ENCODE measurements at places on chromosomes 1 and 21. TPM values are rescaled to one million over a fixed set of nuclear protein-coding genes. Genes with fewer than 3 reads are reported as not detected.

DNA sequence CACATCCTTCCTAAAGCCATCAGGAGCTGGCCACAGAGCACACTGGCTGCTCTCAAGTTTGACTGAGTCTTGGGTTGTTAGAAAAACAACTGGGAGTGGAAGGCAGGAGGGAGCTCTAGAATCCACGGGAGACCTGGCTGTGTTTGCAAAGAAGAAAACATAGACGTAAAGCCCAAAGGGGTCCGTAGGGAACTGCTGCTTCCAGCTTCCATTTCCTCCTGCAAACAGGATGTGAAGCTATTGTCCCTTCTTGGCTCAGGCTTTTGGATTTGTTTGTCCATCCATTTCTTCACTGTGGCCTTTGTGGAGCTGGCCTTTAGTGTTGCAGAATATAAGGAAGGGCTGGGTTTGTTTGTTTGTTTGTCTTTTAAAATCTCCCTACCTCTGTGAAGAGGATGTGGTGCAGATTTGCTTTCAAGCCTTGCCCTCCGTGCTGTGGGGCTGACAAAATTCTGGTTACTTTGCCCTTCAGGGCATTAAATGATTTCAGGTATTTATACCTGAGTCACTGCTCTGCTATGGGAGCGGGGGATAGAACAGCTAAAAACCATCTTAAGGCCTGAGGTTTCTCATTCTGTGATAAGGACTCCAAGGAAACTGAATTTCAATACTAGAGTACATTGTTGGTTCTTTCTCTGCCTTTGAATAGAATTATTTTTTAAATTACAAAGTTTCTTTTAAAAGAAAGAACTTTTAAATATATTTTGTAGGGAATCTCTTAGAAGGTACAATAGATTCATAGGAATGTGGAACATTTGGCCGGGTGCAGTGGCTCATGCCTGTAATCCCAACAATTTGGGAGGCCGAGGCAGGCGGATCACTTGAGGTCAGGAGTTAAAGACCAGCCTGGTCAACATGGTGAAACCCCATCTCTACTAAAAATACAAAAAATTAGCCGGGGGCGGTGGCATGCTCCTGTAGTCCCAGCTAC lies 74.3 kb downstream of the MPZL1 start:
- no peaks in the 10 kb centered on the region for H3K36me3 ChIP-seq
- no peak overlapping the region for H3K4me3 ChIP-seq
- DNase-seq: no peak
- H3K4me1 ChIP-seq: no peaks in the 10 kb centered on the region

The PTPRC gene
- 974 TPM for total RNA-seq

The TEX38 gene
- not detected for total RNA-seq

DNA sequence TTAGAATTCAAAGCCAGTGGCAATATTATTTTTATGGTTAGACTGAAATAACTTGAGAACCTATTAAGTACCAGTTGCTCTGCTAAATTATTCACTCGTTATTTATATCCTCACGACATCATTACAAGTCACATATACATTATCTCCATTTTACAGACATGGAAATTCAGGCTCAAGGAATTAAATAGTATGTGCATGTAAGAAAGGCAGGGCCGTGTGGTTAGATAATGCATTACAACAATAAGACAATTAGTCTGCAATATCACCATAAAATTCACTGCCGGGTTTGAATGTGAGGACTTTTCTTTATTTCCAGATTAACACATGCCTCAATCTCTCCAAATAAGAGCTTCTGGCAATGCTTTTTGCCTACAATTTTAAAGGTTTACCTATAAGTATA lies 523.4 kb downstream of the PTBP2 start:
- no peaks in the 10 kb centered on the region for H3K27me3 ChIP-seq
- no peak for DNase-seq
- no peak overlapping the region for H3K4me3 ChIP-seq
- H3K27ac ChIP-seq: no peak overlapping the region
- H3K36me3 ChIP-seq: no peaks in the 10 kb centered on the region
- H3K4me1 ChIP-seq: no peaks in the 10 kb centered on the region

DNA sequence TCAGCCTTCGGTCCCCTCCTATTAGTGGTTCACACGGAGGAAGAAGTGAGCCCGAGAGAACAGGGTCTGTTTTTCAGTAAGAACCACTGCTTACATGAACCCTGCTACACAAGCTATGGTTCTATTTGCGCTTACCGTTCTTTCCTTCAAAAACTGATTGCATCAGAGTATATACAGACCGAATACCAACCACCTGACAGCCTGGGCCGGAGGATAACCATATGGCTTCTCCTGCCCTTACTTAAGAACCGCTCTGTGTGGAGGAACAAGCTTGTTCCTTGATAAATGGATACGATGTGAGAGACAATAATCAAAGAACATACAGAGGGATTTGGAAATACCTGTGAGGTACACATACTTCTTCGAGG lies 1.1 kb upstream of the KCNT2 start:
- H3K4me1 ChIP-seq: no peaks in the 10 kb centered on the region
- H3K4me3 ChIP-seq: no peak overlapping the region
- no peak for DNase-seq
- H3K36me3 ChIP-seq: no peaks in the 10 kb centered on the region
- H3K27ac ChIP-seq: no peak overlapping the region

The FCRLB gene
- 1.5 TPM for total RNA-seq

DNA sequence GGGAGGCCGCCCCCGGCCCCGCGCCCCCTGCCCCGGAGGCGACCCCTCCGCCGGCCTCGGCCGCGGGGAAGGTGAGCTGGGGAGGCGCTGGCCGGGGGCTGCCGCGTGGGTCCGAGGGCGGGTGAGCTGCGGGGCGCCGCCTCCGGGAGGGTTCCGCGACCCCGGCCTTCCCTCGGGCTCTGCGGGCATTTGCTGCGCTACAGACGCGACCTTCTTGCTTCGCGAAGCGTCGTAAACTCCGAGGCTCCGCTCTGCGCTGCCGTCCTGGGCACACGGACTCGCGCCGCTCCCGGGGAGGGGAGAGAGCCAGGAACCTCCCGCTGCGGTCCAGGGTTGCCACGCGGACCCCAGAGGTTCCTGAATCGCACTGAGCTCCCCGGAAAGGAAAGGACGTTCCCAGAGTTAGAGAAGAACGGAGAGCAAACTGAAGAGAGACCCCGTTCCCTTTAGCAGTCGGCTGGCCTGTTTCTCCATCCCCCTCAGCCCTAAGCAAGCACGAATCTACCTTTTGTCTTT lies 345 bp downstream of the SLX9 start:
- peaks cover 38% of the 10 kb centered on the region for H3K4me1 ChIP-seq
- H3K27ac ChIP-seq: peak overlapping the region; percentile 46
- H3K4me3 ChIP-seq: peak overlapping the region; percentile 33

- no peak overlapping the region for H3K4me3 ChIP-seq
- H3K4me1 ChIP-seq: no peaks in the 10 kb centered on the region
- no peaks in the 10 kb centered on the region for H3K27me3 ChIP-seq
- no peak for DNase-seq
- no peaks in the 10 kb centered on the region for H3K36me3 ChIP-seq
Measured at GRCh38 chr1:111847466-111847865, 91.8 kb downstream of the DDX20 start.

DNA sequence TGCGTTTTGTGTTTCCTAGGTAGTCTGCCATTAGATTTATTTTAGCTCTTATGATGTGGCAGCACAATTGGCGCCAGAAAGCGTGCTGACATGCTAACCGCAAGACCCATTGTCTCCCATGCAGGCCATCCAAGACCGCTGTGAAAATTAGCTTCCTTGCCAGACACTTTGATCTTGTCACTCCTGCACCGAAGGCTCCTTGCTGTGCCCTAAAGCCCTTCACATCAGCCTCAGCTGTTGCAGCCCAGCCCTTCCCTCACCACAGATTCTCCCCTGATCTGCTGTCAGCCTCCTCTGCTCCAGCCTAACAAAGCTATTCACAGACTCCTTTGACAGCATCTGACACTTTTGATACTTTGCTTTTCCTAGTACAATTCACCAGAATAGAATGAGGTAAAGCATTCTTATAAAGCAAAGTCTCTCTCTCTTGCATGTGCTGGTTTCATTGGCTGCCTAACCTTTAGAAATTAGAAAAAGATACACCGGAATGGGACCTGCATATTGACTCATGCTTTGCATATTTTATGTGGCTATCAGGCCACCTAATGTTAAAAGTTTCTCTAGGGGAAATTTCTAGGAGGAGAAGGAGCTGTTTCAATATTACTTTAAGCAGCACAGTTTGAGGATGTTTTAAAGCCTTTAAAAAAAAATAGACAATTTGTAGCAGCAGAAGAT lies 280.3 kb upstream of the FMN2 start:
- peaks cover 30% of the 10 kb centered on the region for H3K4me1 ChIP-seq
- peak; percentile 20 for DNase-seq
- no peak overlapping the region for H3K4me3 ChIP-seq
- no peaks in the 10 kb centered on the region for H3K27me3 ChIP-seq

The NTMT2 gene
- not detected for total RNA-seq

GRCh38 chr1:200131551-200132125 lies 104.1 kb downstream of the NR5A2 start:
- no peaks in the 10 kb centered on the region for H3K36me3 ChIP-seq
- no peak overlapping the region for H3K4me3 ChIP-seq
- H3K27me3 ChIP-seq: no peaks in the 10 kb centered on the region
- H3K27ac ChIP-seq: no peak overlapping the region
- peaks cover 19% of the 10 kb centered on the region for H3K4me1 ChIP-seq

The MYOG gene
- total RNA-seq: not detected

The SLC1A7 gene
- total RNA-seq: not detected

GRCh38 chr1:29123887-29124365 lies at the start of gene TMEM200B:
TMEM200B (minus strand) TSS chr1:29123903; CDS start chr1:29121828, 2,075 bp downstream.
- no peaks in the 10 kb centered on the region for H3K36me3 ChIP-seq
- H3K27me3 ChIP-seq: no peaks in the 10 kb centered on the region
- DNase-seq: no peak
- peak within 1 kb of the TSS; percentile 52 for H3K4me3 ChIP-seq
- peaks cover 25% of the 10 kb centered on the region for H3K4me1 ChIP-seq

DNA sequence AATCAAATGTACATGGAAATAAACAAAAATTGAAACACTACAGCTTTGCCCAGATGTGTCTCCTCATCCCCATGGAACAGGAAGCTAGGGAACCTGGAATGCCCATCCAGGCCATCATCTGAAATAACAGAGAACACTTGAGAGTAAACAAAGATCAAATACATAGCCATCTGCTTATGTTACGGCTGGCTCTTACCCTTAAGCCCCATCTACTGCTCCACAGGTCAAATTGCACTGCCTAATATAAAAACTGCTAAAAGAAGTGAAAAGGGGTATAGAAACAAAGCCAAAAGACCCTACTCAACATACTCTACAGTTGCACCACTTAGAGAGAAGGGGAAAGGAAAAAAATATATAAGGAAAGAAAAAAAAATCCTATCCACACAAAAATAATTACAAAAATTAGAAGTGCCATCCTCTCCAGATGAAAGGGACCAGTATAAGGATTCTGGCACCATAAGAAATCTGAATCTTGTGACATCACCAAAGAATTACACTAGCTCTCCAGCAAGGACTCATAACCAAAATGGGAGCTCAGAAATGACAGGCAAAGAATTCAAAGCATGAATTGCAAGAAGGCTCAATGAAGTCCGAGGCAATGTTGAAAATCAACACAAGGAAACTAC lies 26.9 kb downstream of the OR6Y1 start:
- no peak overlapping the region for H3K27ac ChIP-seq
- H3K4me1 ChIP-seq: no peaks in the 10 kb centered on the region
- H3K4me3 ChIP-seq: no peak overlapping the region

The PTAFR gene
- 1.7 TPM for total RNA-seq

The MTARC1 gene
- total RNA-seq: not detected

DNA sequence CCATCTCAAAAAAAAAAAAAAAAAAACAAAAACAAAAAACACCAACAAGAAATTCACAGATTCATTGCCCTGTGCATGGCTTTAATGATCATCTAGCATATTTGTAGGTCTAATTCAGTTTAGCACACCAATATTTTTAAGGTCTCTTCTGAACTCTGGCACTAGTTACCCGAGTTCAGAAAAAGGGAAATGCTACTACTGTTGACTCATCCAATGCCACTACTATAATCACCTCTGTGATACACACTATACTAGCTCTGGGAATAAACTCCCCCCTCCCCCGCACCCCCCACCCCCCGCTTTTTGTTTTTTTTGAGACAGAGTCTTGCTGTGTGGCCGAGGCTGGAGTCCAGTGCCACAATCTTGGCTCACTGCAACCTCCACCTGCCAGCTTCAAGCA lies 55.6 kb downstream of the FBXO42 start:
- H3K27me3 ChIP-seq: no peaks in the 10 kb centered on the region
- H3K27ac ChIP-seq: no peak overlapping the region
- H3K4me1 ChIP-seq: no peaks in the 10 kb centered on the region
- no peak for DNase-seq

GRCh38 chr1:184866991-184867788 lies 107.1 kb downstream of the NIBAN1 start:
- peak; percentile 76 for DNase-seq
- peaks cover 33% of the 10 kb centered on the region for H3K4me1 ChIP-seq
- no peaks in the 10 kb centered on the region for H3K36me3 ChIP-seq
- no peaks in the 10 kb centered on the region for H3K27me3 ChIP-seq
- H3K4me3 ChIP-seq: no peak overlapping the region

- no peak overlapping the region for H3K4me3 ChIP-seq
- H3K27me3 ChIP-seq: no peaks in the 10 kb centered on the region
- no peak for DNase-seq
- no peaks in the 10 kb centered on the region for H3K4me1 ChIP-seq
- no peak overlapping the region for H3K27ac ChIP-seq
Measured at GRCh38 chr1:167587872-167588271, 34.3 kb upstream of the CREG1 start.

- H3K4me1 ChIP-seq: no peaks in the 10 kb centered on the region
- no peaks in the 10 kb centered on the region for H3K36me3 ChIP-seq
- DNase-seq: no peak
Measured at GRCh38 chr21:45382697-45382997, 22.3 kb upstream of the COL18A1 start.

The SAMD11 gene
- total RNA-seq: not detected

DNA sequence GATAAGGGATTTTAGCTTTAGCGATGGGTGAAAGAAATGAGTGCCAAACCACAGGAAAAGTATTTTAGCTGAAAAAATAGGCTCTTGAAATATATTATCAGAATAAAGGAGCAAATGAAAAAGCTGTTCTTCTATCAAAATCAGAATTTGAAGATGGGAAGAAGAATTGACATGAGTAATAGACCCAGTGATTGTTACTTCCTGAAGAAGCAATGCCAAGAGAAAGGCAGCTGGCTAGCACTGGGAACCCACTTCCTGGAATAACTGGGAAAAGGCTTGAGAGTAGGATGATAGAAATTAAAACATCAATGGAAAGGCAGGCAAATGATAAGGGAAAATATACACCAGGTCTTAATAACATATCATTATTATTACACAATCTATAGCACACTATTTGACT lies 29.9 kb upstream of the LYPLAL1 start:
- no peak overlapping the region for H3K27ac ChIP-seq
- no peak for DNase-seq
- no peaks in the 10 kb centered on the region for H3K36me3 ChIP-seq
- no peak overlapping the region for H3K4me3 ChIP-seq
- no peaks in the 10 kb centered on the region for H3K27me3 ChIP-seq
- no peaks in the 10 kb centered on the region for H3K4me1 ChIP-seq

The TCP10L gene
- 1.0 TPM for total RNA-seq

DNA sequence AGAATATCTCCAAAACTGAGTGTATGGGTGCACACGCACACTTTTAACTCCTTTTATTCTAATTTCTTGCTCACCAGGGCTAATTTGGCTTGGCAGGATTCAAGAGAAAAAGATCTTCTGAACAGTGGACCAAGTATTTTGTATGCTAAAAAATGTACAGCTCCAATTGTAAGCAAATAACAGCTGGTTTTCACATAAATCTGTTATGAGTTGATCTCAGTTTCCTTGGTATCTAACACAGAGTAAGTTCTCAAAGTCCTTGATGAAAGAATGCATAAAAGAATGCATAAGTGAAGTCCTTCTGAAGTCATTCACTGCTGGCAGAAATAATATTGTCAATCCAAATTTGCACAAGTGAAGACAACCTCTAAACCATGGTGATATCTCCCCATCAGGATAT lies 213.0 kb downstream of the OMA1 start:
- no peaks in the 10 kb centered on the region for H3K27me3 ChIP-seq
- no peaks in the 10 kb centered on the region for H3K36me3 ChIP-seq
- no peaks in the 10 kb centered on the region for H3K4me1 ChIP-seq
- no peak overlapping the region for H3K27ac ChIP-seq
- H3K4me3 ChIP-seq: no peak overlapping the region
